H7 (cell line): ENCODE measurements at places on chromosomes 1 and 21. TPM values are rescaled to one million over a fixed set of nuclear protein-coding genes. Genes with fewer than 3 reads are reported as not detected.

- no peak for DNase-seq
Measured at GRCh38 chr1:27672750-27673112, 739 bp upstream of the IFI6 start.

Gene KLHL17
- 50.8 and 87.8 TPM in 2 replicates for total RNA-seq

DNA sequence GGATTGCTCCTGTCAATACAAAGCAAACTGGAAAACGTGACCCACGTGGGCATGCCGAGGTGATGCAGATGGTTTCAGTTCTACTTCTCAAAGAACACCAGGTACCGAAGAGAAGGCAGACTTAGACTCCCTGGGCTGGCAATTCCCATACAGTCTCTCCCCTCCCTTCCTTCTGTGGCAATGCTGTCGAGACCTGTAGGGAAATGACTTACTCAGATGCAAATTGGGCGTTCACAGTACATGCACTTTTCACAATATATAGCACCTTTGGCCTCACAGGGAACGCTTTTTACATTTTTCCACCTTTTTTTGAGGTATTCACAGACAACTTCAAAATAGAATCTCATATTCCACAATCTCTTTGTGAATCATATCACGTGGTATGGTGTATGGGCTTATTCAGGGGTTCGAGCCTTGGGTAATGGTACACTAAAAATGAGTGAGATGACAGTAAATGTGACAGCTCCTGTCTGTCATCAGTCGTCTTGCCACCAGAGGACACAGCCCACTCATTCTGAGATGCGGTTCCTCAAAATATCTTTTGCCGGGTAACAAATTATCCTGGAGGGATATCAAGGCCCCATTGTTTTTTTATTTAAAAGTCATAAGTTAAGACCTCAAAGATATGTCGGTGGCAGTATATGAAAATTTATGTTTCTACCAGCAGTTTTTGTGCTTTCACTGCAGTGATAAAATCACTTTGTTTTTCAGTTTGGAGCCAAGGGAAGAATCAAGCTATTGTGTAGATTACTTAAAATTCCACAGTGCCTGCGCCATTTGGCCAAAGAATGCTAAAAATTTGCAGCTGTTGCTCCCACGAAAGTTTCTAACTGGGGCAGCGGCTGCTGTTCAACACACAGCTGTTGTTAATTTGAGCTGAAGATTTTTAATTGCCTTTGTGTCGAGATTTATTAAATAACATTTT is 168.4 kb downstream of the ZZZ3 start:
- DNase-seq: no peak

DNA sequence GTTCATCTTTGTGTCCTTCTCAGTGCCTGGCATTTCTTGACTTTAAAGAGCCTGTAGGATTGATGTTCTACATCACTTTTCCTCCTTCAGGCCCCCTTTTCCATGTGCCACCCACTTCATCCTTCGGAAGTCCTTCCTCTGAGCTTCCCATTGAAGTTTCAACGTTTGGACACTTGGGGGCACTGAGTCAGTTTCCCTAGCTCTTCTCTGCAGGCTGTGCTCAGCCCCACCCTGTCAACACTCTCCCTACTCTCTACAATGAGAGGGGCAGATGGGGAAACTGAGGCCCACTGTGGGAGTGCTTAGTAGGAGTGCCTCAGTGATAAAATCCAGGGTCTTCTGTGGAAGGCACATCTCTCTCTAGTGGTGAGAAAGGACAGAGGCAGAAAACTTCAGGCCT is 11.9 kb downstream of the KCNJ10 start:
- DNase-seq: peak; percentile 53

DNA sequence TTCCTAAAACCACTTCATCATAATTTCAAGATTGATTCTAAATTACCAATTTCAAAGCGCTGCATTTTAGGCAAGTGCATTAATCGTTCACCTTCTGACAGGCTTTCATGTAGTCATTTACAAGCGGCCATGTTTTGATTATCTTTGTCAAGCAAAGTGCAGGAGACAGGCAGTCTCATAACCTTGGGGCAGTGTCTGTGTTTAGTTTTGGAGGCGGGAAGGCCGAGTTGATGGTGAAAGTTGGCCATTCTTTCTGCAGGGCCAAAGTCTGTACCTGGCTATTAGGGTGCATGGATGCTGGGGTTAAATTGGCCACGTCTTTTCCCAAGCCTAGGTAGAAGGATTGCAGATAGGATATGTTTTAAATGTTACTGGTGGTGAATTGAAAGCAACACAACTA is 2.9 kb downstream of the AGPAT3 start:
- no peak for DNase-seq

DNA sequence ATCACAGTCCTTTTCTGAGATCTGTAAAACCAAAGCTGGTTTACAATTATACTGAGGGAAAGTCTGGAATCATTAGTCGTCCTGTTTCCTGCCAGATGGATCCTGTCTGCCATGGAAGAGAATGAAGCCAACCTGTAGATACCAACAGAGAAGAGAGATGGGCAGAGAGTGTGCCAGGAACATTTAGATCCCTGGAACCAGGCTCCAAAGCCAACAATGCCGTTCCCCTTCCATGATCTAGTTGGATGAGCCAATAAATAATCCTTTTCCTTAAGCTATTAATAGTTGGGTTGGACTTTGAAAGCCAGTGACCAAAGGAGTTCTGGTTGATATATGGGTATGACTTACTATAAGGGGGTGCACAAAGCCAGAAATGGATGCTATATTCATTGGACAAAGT is 15.0 kb downstream of the CAPN8 start:
- no peak for DNase-seq
